ENCODE measurements at places on chromosomes 4 and X.

DNA sequence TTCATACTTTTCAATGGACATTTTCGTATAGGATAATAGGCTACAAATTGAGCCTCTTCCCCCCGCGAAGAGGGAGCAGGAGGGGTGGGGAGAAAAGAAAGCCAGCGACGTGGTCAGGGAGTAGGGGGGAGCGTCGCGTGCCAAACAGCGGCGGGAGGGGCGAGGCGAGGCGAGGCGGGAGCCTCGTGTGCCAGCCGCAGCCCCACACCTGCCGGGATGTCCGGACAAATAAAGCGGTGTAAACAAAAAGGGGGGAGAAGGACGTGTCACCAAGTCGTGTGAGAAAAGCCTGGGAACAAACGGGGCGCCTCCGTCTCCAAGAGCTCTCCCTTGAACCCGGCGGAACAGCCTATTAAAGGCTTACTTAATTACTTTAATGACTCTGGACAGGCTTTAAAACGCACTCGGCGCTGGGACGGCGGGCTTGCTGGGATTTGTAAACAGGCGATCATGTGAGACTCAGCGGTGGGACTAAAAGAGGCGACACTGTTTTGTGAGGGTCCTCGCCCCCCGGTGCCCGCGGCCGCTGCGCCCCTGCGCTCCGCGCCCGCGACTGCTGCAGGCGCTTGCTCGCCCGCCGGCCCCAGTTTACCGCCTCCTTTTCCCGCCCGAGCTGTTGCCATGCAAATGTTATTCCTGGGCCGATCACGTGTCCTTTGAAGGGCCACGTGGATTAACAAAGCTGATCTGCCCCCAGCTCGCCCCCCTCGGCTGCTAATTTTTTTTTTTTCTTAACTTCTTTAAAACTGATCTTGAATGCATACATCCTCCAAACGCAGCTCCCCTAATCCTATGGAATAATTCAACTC, at the start of gene HELT:
Gene HELT (plus strand): TSS at position 527 of the 809 bp plus-strand sequence. CDS start 439 bp downstream, outside the sequence.
- DNase-seq, result no peak

DNA sequence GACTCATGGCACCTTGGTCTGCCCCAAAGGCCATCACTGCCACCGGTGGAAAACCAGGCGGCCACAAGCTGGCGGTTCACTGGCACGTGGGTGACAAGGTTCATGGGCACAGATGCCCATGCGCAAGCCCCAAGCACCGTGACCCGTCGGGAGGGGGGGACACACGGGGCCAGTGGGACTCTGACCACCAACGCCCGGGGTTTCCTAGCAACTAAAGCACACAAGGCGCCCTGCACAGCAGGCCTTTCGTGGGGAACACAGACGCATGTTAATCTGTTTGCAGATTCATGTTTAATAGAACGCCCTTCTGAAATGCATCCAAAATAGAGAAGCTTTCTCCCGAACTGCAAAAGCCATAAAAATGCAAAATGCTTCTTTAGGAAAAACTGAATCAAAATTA, 43.9 kb downstream of the FAM53A start:
- no peak for DNase-seq

DNA sequence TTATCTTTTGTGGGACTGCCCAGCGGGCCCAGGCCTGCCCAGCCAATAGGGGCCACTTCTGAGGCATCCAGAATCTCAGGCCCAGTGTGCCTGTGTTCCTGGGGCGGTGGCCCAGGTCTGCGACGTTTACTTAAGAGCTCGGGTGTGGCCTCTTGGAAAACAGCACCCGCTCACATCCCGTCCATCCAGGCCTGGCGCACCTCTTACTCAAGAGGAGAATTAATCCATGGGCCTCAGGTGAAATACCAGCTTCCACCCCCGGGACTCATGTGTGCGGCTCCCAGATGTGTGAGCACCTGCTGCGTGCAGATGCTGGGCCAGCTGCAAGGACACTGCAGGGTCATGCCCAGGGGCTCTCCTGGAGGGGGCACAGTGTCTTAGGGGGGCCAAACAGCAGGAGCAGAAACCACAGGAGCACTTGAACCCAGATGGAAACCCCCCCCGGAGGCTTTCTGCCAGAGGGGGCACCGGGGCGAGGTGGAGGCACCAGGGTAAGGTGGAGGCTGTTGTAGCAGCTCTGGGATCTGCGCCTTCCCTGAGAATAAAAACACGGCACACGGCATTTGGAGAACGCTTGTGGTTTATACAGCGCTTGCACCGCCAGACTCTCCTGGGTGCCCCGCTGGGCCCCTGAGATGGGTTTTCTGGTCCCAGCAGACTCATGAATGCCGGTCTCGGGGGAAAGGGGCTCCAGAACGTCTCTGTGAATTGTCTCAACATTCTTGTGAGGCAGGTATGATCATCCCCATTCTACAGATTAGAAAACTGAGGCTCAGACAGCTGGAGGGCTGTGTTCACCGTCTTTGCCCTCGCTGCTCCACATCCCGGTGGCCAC, 2.8 kb downstream of the PSAPL1 start:
- DNase-seq, result no peak

GRCh38 chr4:150126201-150126863, 48.1 kb downstream of the DCLK2 start:
- no peak for DNase-seq

GRCh38 chr4:74474345-74475090, 29.6 kb downstream of the AREG start:
- DNase-seq, result no peak

GRCh38 chr4:138409670-138410069, 167.5 kb upstream of the SLC7A11 start:
- no peak for DNase-seq

DNA sequence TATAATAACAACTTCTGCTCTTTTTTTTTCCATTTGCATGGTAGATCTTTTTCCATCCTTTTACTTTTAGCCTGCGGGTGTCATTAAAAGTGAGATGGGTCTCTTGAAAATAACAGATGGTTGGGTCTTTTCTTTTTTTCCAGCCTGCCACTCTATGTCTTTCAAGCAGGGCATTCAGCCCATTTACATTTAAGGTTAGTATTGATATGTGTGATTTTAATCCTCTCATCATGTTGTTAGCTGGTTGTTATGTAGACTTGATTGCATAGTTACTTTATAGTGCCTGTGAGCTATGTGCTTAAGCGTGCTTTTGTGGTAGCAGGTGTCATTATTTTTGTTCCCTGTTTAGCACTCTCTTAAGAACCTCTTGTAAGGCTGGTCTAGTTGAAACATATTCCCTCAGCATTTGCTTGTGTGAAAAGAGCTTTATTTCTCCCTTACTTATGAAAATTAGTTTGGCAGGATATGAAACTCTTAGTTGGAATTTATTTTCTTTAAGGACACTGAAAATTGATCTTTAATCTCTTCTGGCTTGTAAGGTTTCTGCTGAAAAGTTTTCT, 326.1 kb downstream of the SH3BGRL start:
- DNase-seq, result no peak

- DNase-seq, result no peak
Measured at GRCh38 chr4:35124106-35124505, 1120.2 kb downstream of the ARAP2 start.

GRCh38 chr4:17812125-17812524, 1.3 kb downstream of the NCAPG start:
- DNase-seq, result no peak

GRCh38 chr4:122152711-122153226, 638 bp downstream of the BLTP1 start:
- peak; percentile 41 for DNase-seq

DNA sequence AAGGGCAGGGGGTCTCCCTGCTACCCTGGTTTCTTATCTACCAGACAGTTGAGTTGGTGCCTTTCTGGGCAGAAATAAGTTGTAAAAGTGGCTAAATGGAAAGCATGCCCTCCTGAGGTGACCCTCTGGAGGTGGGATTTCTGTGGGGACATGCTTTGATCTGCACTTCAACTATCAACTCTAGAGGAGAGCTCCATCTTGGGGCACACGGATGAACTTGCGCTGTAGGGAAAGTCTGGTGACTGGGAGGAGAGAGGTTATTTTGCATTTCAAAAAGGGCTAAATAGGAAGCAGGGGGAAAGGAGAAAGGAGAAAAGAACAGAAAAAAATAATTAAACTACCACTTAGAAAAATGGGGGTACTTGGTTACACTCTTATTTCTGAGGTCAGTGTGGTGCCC, 12.7 kb upstream of the RHOXF2B start:
- DNase-seq, result no peak

GRCh38 chr4:85147481-85148076, 181.1 kb upstream of the WDFY3 start:
- DNase-seq, result peak; percentile 20

DNA sequence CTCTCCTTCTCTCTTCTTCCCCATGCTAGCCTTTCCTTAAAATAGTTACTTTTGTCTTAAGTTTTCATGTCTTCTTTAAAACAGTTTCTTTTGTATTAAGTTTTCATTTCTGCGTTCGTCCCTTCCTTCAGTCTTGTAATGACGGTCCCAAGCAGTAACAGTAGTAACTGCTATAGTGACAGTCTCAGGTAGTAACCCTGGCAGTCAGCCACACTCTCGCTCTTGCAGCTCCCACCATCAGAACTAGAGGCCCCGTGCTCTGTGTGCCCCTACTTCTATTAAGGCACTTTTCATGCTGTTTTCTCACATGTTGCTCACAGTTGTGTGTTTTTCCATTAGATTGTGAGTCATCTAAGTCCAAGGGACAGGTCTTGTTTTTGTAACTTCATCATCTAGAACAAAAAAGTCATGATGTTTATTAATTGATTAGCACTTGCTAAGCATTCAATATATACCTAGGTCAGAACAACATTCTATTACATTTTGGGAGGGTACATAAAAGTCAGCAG, 49.3 kb downstream of the C4orf33 start:
- no peak for DNase-seq

DNA sequence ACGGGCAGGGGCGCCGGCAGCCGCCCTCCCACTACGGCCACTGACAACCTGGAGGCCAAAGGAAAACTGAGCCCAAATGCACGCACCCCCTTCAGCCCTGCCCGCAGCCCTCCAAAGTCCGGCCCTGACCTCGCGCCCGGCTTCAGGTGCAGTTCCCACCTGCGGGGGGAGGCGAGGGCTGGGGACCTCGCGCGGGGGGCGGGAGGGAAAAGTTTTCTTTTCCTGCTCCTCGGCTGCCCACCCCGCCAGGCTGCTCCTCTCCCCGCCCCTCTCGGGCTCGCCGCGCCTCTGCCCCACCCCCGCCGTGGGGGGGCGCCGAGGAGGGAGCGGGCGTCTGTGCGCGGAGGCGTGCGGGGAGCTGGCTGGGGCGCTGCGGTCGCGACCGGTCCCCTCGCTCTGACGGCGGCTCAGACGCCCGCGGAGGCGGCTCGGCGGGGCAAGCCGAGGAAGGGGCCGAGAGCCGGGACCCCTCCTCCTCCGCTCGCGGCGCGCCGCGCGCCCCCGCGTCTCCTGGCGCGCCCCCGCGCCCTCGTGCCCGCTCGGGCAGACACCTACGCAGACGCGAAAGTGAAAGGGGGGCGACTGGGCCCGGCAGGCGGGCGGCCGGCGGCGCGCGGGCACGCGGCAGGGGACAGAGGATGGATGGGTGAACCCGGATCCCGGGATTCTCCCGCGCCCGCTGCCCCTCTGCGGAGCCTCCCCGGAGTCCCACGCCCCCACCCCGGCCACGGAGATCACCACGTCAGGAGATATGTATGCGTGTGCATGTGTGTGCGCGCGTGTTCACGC, 3.1 kb upstream of the NR3C2 start:
- peak; percentile 72 for DNase-seq

DNA sequence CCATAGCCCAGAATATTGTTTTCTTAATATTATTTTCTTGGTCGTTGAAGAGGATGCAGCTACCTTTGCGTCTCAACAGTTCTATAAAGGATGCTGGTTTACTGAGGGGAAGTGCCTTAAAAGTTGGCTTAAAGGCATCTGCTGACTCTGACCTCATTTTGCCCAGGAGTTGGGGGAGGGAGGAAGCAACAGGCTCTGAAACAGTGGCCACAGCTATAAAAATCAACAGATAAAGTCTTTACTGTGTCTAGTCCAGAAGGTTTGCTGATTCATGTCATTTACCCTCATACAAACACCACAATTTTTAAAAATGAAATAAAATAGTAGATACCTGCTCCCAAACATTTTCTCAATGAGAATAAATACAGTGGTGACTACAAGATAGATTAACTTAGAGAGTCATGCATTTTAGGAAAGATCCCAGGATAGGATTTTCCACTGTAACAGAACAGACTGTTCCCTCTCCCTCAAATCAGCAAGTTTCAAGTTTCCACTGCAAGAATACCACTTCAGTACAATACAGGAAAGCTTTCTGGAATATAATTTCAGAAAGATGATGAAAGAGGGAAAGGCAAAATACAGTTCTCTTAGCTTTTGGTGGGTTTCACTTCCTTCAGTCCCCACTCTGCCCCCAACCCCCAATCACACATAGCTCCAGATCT, 1.9 kb downstream of the PHKA1 start:
- DNase-seq, result no peak

DNA sequence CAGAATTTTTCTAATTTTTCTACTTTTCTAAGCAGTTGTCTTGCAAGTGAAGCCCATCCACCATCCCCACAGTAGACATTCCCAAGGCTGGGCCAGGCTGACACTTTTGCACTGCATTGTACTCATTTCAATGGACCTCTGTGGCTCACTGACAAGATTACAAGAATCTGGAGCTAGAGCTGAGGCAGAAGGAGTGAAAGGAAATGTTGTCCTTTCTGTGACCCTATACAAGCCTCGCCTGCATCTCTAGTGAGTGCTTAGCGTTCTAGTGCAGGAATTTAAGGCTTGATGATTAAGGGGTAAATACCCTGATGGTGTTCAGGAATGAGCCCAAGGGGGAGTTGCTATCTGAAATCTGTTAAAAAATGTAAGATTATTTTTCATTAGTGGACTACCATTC, 6.3 kb downstream of the MAGED1 start:
- no peak for DNase-seq

DNA sequence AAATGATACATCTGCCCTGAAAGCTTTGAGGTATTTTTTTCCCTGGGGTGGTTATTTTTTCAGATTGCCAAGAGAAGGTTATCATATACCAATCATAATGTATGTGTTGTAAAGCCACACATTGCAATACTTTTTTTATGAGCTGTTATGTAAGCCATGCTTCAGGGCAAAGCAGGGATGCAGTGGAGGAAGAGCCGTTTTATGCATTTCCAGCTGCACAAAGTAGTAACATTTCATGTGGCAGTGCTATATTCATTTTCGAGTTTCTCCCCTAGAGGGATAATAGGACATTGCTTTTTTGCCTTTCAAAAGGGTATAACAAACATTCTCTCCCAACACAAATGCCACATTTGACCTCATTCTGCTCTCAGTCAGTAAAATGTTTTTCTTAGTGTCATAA, 68.5 kb downstream of the GALNT7 start:
- DNase-seq, result no peak

- DNase-seq, result no peak
Measured at GRCh38 chr4:5926598-5926997, 33.7 kb upstream of the CRMP1 start.

Measured in stimulated activated CD4-positive, alpha-beta T cell treated with anti-CD3 and anti-CD28 coated beads, Interleukin-15, amount 100 ng/mL, for 24 hours (primary cell).